Calu3 (cell line): ENCODE measurements at places on chromosomes 3 and 15. TPM values are rescaled to one million over a fixed set of nuclear protein-coding genes. Genes with fewer than 3 reads are reported as not detected.

B4GALT4 gene
- total RNA-seq: 38.7 and 48.1 TPM in 2 replicates

HGD gene
- 23.0 and 29.5 TPM in 2 replicates for total RNA-seq

AGTR1 gene
- 0.20 TPM in 1 of 2 replicates, not detected in the other for total RNA-seq

ARHGAP11A gene
- 28.7 and 32.8 TPM in 2 replicates for total RNA-seq
